ENCODE measurements at places on chromosomes 5 and 9.

DNA sequence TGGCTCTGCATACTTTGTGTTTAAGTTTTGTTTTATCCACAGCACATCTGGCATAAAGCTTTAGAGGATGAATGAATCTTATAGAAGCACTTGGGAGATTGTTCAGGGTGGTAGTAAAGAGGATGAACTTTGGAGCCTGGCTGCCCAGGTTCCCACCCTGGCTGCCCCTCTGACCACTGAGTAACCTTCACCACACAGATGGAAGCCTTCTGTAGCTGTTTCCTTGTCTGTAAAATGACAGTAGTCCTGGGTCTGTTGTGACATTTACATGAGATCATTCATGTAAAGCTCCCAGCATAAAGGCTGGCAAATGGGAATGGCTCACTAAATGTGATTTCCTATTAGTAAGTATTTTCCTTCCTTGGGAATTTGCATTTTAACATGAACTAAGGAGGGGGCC is 85.7 kb upstream of the FAM169A start:
- no peak for DNase-seq

GRCh38 chr9:4812858-4813257 is 20.1 kb downstream of the RCL1 start:
- DNase-seq: no peak

DNA sequence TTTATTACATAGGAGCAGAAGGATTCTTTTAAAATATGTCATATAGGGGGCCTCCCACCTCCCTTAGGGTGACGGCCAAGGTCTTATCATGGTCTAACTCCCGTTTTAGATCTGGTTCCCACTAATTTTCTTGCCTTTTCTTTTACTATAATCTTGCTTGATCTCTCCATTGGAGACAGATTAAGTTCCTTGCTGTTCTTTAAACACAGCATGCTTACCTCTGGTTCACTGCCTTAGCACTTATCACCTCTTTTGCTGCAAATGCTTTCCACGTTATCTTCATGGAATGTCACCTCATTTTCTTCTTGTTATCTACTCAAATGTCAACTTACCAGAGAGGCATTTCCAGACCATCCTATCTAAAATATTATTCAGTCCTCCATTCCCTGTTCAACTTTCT is 1047.6 kb downstream of the TLE4 start:
- DNase-seq: no peak

DNA sequence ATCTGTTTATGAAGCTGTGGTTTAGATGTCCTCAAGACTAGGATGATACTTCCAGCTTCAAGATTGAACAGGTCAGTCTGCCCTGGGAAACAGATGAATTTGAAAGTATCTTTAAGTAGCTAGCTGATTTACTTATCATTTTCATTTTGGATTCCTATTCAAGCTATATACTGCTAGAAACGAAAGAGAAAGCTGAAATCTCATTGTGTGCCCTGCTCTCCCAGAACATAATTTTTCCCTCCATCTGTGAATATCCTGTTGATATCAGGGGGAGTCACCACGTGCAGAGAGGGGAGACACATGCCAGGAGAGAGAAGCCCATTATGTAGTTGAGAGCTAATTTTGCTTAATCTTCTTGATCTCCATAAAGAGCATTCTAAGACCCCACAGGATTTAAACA is 439.1 kb downstream of the NR2F1-AS1 start:
- no peak for DNase-seq

DNA sequence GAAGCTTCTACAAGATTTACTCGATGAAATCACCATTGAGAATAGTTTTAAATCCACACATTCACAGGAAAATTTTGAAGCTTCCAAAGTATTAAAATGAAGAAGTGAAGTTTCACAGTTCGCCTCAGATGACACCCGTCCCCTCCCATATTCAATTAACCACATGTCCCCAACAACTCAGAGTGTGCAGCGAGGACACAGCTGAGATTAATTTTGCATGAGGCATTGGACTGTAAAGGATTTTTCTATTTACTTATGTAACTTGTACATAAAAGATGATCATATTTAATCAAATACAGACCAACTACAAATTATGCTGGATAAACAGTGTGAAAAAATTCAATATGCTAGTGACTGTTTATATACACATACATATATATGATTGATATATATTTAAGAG is 84.7 kb upstream of the OLFM1 start:
- no peak for DNase-seq

- peak; percentile 84 for DNase-seq
Observed at GRCh38 chr9:124399968-124400940, 15.0 kb downstream of the PSMB7 start.

DNA sequence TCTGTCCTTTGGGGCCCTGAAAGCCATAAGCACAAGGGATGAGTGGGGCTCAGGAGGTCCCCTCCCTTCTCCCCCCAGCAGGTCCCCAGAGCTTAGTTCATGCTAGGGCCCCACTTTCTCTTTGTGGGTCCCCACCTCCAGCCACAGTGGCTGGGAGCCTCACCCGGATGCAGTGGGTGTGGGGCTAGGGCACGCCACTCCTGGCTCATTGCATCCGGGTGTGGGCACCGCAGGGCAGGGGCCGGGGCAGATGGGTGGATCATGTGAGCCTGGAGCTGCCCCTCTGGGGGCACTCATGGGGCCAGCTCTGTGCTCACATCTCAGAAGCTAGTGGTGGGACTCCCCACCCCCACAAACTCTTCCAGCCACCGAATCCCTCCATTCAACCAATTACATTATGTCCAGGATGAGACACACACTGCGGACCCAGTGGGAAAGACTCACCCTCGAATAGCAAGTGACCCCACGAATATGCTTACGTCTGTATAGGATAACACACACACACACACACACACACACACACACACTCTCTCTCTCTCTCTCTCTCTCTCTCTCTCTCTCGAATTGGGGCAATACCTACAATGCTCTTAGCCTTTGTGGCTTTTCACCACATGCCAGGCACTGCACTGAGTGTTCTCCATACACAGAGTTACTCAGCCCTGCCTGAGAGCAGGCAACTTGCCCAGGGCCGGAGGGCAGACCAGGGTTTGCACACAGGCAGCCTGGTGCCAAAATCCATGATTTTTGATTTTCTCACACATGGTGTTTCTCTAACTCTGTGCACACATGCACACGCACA is 16.8 kb upstream of the PHYKPL start:
- DNase-seq: peak; percentile 58

DNA sequence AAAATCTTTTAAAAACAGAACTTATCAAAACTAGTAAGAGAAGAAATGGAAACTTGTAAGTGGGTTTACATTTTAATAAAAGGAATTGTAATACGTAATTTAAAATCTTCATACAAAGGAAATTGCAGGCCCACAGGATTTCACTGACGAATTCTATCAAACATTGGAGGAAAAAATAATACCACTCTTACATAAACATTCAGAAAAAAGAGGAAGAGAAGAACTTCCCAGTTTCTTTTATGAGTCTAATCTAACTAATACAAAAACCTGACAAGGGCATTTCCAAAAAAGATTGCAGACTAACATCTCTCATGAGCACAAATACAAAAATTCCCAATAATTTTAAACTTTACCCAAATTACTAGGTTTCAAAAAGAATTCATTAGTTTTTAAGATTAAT is 149.0 kb downstream of the RANBP17 start:
- no peak for DNase-seq

DNA sequence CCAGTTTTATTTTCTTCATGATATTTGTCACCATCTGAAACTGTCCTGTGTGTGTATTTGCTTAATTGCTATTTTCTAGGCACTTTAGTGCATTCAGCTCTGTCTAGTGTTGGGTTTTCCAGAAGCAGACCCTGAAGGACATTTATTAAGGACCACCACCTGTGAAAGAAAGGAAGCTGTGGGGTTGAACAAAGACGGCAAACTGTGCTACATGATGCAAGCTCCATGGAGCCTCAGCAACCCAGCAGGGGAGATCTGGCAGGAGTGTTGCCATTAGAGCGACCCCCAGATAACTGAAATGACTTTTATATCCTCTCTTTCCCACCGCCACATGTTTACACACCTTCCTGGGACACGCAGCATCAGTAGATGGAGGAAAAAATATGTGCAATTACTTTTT is 125.5 kb downstream of the GABRB2 start:
- no peak for DNase-seq

GRCh38 chr9:79185866-79186265 is 385.9 kb upstream of the TLE4 start:
- DNase-seq: no peak

- DNase-seq: no peak
Observed at GRCh38 chr9:75152416-75152815, 64.1 kb downstream of the OSTF1 start.

DNA sequence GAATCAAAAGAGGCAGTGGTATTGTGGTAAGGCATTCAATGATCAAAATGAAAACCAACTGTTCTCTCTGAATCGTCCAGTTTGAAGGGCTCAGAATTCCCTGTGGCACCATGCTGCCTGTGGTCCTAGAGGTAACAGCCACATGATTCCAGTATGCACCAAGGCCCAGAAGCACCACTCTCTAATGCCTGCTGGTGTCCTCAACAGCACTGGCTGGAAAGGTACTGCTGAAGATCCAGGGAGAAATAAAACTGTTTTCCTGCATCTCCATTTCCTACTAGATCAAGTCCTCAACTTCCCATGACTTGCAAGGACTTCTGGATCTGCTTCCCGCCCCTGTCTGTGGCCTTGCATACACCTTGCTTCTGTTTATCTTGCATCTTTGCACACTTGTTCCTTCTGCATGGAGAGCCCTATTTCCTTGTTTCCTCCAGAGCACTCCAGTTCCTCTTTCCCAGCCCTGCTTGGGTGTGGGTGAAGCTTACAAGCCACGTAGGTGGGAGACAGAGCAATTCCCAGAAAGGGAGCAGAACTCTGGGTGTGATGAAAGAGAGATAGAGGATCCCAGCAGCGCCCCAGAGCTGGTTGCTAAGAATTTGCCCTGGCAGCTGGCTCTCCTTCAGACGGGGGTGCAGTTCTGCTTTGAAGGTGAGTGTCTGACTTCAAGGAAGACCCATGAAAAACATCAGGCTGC is 41.0 kb upstream of the EQTN start:
- DNase-seq: no peak

DNA sequence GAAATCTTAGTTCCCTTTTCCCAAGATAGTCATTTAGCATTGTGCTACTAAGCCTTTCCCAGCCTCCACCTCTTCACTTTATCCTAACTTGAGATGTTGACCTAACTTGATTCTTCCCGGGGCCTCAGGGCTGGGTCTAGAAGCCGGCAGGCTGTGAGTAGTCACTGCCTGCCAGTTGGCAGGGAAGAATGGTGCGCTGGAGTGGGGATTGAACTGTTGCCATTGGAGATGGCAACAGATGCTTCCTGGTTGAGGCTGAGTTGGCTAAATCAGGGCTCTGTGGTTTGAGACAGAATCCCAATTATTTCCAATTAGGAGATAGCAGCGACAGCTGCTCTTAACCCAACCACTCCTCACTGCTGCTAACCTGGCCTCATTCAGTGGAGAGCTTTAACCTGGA is 343.1 kb downstream of the BRINP1 start:
- peak; percentile 99 for DNase-seq

DNA sequence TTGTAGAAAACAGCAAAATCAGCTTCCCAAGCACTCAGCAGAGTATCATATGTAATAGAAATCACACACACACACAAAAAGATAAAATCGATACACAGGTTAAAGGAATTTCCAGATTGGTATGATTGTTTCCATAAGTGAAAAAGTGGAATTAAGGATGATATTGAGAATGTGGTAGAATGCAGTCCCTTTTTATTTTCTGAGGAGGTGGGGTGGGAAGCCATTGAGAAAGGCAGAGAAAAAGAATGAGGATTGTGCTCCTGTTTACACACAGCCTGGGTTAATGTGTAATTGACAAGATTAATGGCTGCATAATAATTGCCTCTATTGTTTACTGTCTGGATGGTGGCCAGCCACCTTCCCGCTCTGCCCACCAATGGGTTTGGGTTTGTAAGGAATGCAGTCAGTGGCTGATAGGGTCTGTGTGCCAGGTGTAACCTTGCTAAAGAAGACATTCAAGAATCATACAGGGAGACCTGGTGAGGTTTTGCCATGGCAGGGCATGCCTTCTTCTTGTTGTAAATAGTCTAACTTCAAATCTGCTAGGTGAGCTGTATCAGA is 177.2 kb upstream of the MAP3K1 start:
- DNase-seq: no peak

DNA sequence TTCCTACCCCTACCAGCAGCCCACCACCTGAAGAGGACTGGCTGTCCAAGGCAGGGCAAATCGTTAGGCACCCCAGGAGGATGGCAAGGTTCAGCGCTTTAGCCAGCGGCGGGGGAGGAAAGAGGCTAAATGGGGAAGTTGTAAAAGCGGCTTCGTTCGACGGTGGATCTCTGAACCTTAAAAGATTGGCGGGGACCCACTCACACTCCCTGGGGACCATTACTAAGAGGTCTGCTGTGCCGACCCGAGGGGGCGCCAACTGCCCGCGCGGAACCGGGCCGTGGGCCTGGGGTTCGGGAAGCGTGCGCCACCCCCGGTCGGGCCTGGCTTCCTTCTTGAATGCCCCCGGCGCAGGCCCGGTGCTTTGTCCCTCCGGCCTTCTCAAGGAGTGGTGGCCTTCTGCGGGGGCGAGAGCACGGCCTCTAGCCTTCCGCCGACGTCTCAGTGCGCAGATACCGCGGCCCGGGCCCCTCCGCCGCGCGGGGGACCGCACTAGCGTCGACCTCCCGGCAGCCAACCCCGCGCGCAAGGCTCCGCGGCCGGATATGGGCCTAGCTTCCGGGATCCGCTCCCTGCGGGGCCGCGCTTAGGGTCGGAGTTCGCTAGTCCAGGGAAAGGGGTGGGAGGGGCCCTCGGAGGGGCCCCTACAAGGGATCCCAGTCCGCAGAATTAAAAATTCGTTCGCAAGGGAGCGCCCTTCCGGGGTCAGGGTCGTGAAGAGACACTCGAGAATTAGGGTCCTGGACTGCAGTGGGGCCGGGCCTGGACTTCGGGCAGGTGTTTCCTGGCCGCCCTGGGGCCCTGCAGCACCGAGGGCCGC is 10.5 kb downstream of the NR2F1-AS1 start:
- DNase-seq: no peak

DNA sequence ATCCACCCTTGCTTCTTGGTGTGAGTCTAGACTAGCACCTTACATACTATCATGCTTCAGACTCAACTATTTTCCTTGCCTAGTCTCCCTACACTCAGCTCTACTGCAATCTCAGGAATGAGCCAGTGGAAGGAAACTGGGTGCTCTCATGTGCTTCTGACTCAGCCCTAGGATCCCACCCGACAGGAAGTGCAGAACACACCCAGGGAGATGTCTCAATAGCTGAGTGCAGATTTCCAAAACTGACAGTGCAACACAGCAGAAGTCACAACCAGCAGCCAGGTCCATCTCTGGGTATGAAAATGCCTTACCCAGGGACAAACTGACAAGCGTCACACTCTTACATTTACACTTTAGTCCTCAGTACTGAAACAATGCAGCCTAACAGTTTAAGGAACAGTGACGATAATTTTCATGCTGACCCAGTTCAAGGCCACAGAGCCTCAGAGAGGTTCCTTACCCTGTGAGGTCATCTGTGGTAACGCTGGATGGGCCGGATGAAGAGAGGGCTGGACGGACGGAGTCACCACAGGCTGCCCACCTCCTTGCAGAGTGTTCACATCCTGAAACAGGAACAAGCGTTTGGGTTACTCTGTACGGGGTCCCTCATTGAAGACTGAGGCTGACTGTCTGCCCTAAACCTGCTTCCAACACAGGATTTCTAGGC is 33.0 kb downstream of the FKBP15 start:
- DNase-seq: peak; percentile 78

Measured in myocyte (in vitro differentiated cells).